ENCODE measurements at places on chromosomes 16 and 17. TPM values are rescaled to one million over a fixed set of nuclear protein-coding genes. Genes with fewer than 3 reads are reported as not detected.

RAMP2 gene
- 0.46 TPM for total RNA-seq

OR4D1 gene
- total RNA-seq, result not detected

FOXC2 gene
- 5.0 TPM for total RNA-seq

TBX4 gene
- not detected for total RNA-seq

ABCC11 gene
- 0.30 TPM for total RNA-seq

NAT9 gene
- 46.7 TPM for total RNA-seq

NPIPB13 gene
- total RNA-seq, result 0.73 TPM

CCNF gene
- 5.0 TPM for total RNA-seq

Data from smooth muscle cell of the pulmonary artery (primary cell).